ENCODE measurements at places on chromosomes 1 and 21.

- no peak for DNase-seq
These were observed 101.2 kb downstream of the GDAP2 start for GRCh38 chr1:117828201-117828600.

DNA sequence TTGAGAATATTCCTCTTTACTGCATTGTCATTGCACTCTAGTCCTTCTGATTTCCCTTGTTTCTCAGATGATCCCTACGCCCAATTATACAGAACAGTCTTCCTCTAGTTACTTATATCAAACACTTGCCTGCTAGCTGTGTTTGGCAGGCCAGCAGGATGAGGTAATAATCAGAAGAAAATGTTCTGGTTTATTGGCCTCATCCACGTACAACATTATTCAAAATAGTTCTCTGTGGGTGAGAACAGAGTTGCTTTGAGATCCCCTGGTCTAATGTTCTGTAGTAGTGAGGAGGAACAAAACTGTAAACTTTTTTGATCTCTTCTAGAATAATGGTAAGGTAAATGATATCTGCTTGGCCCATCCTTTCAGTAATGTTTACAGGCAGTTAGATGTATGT is 22.3 kb upstream of the C1orf105 start:
- DNase-seq = no peak

DNA sequence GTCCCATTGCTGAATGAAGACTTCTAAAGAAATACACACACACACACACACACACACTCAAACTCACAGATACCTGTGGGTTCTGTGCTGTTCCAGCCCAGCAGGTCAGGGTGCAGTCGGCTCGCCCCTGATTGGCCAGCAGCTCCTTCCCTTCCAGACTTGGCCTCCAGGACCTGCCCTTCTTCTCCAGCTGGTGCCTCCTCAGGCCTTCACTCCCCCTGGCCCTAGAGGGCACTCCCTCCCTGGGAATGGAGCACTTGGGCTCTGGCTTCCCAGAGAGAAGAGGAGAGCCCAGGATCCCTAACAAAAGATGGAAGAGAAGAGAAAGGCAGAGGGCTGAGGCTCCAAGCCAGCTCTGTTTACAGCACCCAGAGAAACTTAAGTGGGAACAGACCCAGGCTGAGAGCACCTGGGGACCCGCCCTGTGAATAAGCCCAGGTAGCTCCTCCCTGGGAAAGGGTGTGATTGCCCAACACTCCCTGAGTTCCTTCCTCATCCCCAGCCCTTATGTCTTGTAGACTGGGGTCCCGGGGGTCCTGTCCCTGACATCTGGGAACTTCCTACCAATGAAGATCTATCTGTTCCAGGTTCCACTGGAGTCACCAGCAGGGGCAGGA is at the start of gene PGLYRP3:
Gene PGLYRP3 (minus strand): TSS at position 383 of the 617 bp plus-strand sequence. CDS start 2,287 bp downstream, outside the sequence.
- DNase-seq = no peak

DNA sequence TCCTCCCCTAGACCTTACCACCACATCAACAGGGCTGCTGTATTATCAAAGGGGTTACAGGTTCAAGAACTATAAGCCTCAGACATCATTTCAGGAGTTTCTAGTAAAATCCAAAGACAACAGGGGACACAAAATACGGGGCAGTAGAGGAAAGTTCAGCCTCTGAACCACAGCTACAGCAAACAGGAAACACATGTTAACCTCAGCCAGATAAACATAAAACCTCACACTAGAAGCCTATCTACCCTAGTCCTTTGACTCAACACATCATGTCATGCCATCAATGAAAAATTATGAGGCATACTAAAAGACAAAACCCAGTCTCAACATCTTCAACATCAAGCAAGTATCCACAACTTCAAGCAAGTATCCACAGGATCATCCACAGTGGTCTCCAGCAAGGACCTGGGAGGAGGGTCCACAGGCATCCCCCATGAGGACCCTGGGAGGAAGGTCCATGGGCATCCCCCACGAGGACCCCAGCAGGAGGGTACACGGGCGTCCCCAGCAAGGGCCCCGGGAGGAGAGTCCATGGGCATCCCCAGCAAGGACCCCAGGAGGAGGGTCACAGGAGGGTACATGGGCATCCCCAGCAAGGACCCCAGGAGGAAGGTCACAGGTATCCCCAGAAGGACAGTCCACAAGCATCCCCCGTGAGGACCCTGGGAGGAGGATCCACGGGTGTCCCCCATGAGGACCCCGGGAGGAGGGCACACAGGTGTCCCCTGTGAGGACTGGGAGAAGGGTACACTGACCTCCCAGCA is 440.0 kb downstream of the MATN1 start:
- DNase-seq = no peak

GRCh38 chr1:7930645-7931445 is 9.8 kb downstream of the TNFRSF9 start:
- no peak for DNase-seq

GRCh38 chr1:20721117-20722061 is 3.6 kb upstream of the KIF17 start:
- no peak for DNase-seq

GRCh38 chr21:15695241-15695640 is 34.5 kb upstream of the USP25 start:
- DNase-seq = no peak

DNA sequence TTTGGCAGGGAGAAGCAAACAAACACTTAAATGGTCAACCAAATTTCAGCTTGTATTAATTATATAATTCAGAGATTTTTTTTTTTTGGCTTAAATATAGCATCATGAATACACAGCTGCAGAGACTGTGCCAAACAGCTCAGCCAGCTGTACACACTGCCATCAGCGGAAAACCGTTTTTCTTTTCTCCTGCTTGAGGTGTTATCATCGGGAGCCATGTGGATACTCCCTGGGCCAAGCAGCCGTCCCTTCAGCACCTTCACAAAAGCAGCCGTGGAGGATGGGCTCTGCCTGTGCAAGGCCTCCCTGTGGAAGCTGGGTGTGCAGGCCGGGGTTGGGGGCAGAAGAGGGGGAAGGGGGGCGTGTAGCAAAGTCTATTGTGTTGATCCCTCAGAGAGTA is 85.0 kb downstream of the NUF2 start:
- DNase-seq = no peak

Measured in SW480 (cell line).